B cell (primary cell): ENCODE measurements at places on chromosomes 1 and 21. TPM values are rescaled to one million over a fixed set of nuclear protein-coding genes. Genes with fewer than 3 reads are reported as not detected.

DNA sequence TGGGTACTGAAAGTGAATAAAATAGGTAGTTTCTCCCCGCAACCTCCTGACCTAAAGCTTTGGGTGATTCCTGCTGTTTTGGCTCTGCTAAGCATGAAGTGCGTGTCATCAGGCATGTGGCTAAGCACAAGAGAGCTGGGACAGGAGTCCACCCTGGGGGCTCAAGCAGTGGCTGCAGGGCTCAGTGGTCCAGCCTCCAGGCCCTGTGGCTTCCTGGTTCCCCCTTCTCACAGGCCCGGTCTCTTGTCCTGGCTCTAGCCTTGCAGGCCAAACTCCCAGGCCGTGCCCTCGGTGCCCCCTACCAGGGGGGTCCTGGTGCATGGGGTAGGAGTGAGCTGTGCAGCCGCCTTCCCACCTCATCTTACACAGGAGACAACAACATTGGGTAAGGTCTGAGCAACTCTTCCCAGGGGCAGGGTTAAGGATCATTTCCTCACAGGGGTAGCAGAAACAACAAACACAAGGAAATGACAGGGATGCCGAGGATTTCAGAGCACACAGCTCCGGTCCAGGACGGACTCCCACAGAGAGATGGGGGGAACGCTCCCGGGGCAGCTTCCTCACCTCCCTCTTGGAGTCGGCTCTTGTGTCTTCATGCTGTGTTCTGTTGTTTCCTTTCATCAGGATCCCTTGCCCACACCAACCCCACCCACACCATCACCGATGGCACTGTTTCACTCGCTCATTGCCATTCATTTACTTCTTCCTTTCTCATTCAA, 19.8 kb upstream of the SLC2A1 start:
- H3K36me3 ChIP-seq = no peaks in the 10 kb centered on the region
- peaks cover 2% of the 10 kb centered on the region for H3K27me3 ChIP-seq

- DNase-seq = no peak
- no peaks in the 10 kb centered on the region for H3K27me3 ChIP-seq
- no peaks in the 10 kb centered on the region for H3K36me3 ChIP-seq
- no peaks in the 10 kb centered on the region for H3K4me1 ChIP-seq
- H3K27ac ChIP-seq = no peak overlapping the region
These were observed 227.5 kb upstream of the LYPLAL1 start for GRCh38 chr1:218946147-218946546.

- no peak overlapping the region for H3K4me3 ChIP-seq
- no peaks in the 10 kb centered on the region for H3K27me3 ChIP-seq
- H3K4me1 ChIP-seq = no peaks in the 10 kb centered on the region
These were observed 20.5 kb downstream of the HSPG2 start for GRCh38 chr1:21916447-21917238.

GRCh38 chr1:115862403-115862802, 21.5 kb upstream of the NHLH2 start:
- DNase-seq = no peak
- H3K36me3 ChIP-seq = no peaks in the 10 kb centered on the region
- no peak overlapping the region for H3K4me3 ChIP-seq
- no peaks in the 10 kb centered on the region for H3K27me3 ChIP-seq
- H3K4me1 ChIP-seq = no peaks in the 10 kb centered on the region

GRCh38 chr1:226222686-226223085, 778 bp upstream of the MIXL1 start:
- H3K27ac ChIP-seq = no peak overlapping the region
- no peak for DNase-seq
- no peaks in the 10 kb centered on the region for H3K36me3 ChIP-seq
- peaks cover 5% of the 10 kb centered on the region for H3K4me1 ChIP-seq
- H3K27me3 ChIP-seq = peaks cover 28% of the 10 kb centered on the region
- no peak overlapping the region for H3K4me3 ChIP-seq

DNA sequence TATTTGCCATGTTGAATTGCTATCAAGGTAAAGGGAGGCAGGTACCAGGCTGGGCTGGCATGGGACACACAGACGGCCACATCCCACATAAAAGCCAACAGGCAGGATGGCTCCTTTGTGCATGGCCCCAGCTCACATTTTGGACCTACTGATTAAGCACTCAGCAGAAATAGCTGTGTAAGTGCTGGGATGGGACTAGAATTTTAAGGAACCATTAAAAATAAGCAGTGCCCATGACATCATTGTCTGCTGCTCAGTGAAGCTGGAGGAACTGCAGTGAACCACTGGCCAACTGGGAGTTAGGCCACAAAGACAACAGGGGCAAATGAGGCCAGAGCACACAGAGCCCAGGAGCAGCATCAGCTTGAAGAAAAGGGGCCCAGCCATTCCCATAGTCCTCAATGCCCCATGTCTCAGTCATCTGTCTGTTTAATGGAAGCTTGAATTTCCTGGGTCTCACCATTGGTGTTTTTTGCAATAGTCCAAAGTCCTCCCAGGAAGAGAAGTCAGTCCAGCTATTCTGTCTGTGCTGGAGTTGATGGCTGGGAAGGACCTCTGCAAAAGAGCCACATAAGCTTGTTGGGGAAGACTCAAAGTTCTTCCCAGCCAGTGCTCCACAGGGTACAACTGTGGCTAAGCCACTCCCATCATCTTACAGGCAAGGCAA, 45.3 kb upstream of the TNR start:
- H3K27me3 ChIP-seq = no peaks in the 10 kb centered on the region
- H3K4me3 ChIP-seq = no peak overlapping the region
- H3K27ac ChIP-seq = no peak overlapping the region
- DNase-seq = no peak
- no peaks in the 10 kb centered on the region for H3K4me1 ChIP-seq

- no peak overlapping the region for H3K27ac ChIP-seq
- H3K4me1 ChIP-seq = peaks cover 4% of the 10 kb centered on the region
- no peaks in the 10 kb centered on the region for H3K27me3 ChIP-seq
These were observed 36.3 kb downstream of the COQ8A start for GRCh38 chr1:226976276-226976977.

DNA sequence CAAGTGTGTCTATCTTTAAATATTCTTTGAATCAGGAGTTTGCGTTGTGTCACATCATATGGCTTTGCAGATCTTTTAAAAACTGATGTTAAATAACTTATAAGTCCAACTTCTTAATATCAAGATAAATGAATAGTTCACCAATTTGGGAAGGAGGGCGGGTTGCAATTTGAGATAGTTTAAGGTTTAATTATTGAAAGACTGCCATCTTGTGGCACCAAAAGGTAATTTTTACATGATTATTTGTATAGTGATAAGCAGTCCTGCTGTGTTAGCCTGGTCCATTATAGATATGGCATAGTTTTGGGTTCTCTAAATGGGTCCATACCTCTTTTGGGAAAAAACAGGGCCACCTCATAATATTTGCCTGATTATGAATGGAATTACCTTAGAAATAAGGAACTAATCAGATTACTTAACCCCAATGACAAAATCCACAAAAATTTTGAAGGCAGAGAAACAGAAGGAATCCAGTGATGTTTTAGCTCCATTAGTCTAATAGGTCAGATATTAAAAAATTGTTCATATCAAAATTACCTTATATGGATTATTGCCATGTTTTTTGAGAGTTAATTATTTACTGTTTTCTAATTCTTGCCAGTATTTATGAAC, 64.3 kb downstream of the PRKAA2 start:
- no peaks in the 10 kb centered on the region for H3K36me3 ChIP-seq
- no peak overlapping the region for H3K27ac ChIP-seq
- H3K27me3 ChIP-seq = no peaks in the 10 kb centered on the region
- H3K4me1 ChIP-seq = no peaks in the 10 kb centered on the region
- DNase-seq = peak; percentile 61

DNA sequence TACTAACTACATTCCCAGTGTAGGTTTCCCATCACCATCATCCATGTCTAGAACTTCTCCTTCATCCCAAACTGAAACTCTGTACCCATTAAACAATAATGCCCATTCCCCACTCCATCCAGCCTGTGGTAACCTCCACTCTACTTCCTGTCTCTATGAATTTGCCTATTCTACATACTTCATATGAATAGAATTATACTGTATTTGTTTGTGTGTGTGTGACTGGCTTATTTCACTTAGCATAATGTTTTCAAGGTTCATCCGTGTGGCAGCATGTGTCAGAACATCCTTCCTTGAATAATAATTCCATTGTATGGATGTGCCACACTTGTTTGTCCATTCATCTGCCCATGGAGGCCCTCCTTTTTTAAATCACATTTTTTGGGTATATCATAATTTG, 35.7 kb downstream of the ATP2B4 start:
- no peak overlapping the region for H3K27ac ChIP-seq
- no peak for DNase-seq

DNA sequence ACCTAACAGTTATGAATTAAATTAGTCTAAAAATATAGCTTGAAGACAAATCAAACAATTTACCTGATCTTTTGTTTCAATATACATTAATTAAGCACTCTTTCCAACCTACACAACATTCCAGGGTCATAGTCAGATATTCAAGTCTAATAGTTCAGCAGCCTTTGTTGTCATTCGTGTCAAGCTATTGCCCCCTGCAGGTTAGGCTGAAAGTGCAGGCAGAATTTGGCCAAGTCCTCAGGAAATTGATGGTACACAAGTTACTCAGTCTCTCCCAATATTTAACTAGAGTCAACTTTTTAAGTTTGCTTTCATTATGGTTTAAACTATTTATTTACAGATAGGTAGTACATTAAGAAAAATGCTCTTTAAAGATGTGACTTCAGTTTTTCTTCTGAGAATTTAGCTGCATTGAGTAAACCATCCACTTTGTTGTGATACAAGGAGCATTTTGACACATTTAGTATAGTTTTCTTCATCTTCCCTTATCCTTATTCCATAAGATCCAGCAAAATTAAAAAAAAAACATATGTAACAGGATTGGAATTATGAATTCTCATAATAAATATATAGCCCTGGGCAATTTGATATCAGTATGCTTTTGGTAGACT, 130.3 kb upstream of the DPYD start:
- H3K4me1 ChIP-seq = peaks cover 31% of the 10 kb centered on the region
- H3K27me3 ChIP-seq = peaks cover 1% of the 10 kb centered on the region
- no peak overlapping the region for H3K4me3 ChIP-seq
- H3K36me3 ChIP-seq = no peaks in the 10 kb centered on the region

DNA sequence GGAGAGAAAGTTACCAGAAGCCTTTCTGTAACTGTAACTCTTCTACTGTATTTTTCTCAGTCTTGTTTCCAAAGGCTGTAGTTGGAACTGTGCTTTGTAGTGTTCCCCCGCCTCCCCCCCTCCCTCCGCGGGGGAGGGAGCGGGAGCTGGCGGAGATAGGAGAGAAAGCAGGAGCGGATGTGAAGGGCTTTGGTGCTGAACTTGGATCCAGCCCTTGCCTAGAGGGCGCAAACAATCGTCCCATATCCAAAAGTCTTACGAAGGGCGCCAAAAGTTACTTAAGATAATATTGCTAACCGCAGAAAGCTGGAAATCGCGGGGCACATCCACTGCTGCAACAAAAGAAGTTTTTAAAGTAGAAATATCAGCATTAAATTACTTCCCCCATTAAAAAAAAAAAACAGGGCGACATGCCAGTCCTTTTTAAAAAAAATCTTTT, 2.4 kb upstream of the NFIA start:
- H3K4me1 ChIP-seq = peaks cover 42% of the 10 kb centered on the region
- no peak overlapping the region for H3K27ac ChIP-seq
- H3K4me3 ChIP-seq = no peak overlapping the region
- DNase-seq = peak; percentile 27
- H3K27me3 ChIP-seq = peaks cover 54% of the 10 kb centered on the region

GRCh38 chr1:241343956-241344355, 13.0 kb downstream of the RGS7 start:
- H3K27ac ChIP-seq = no peak overlapping the region
- no peaks in the 10 kb centered on the region for H3K36me3 ChIP-seq
- no peaks in the 10 kb centered on the region for H3K4me1 ChIP-seq
- H3K4me3 ChIP-seq = no peak overlapping the region

- H3K36me3 ChIP-seq = no peaks in the 10 kb centered on the region
- H3K4me3 ChIP-seq = no peak overlapping the region
- no peak for DNase-seq
- H3K27me3 ChIP-seq = no peaks in the 10 kb centered on the region
- H3K27ac ChIP-seq = no peak overlapping the region
These were observed 188.2 kb downstream of the GRIK1 start for GRCh38 chr21:29751473-29752185.

The CA6 gene
- not detected in 2 replicates for total RNA-seq

The AMY1C gene
- total RNA-seq = not detected in 2 replicates

The MIXL1 gene
- total RNA-seq = 0.68 and 1.7 TPM in 2 replicates

The B3GALT5 gene
- not detected in 2 replicates for total RNA-seq

The HTR6 gene
- total RNA-seq = not detected in 2 replicates

The PRAMEF20 gene
- not detected in 2 replicates for total RNA-seq

The SPRR1B gene
- not detected in 2 replicates for total RNA-seq
